ENCODE measurements at places on chromosomes 13 and 19.

DNA sequence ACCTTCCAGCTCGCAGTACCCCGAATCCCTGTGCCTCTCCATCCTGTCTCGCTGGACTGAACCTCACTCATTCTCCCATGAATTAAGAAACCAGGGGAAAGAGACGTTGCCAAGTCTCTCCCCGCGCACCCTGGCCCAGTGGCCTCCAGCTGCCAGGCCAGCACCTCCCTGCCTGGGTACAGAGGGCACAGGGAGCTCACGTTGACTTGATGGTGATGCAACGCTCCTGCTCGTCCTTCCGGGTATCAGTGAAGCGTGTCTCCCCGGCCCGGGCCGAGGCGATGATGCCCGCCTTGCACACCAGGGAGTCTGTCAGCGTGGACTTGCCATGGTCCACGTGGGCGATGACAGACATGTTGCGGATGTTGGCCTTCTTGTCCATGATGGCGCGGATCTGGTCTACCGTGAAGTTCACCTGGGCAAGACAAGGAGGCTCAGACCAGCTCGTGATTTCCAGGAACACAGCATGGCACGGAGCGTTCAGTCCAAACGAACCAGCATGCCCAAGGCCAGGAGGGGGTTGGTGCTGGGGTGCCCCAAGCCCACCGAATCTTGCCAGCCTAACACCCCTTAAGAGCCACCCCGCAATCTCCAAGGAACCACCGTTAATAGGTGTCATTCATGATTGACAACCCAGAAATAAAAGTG is 1.2 kb downstream of the EEF2 start:
- no peak for DNase-seq

DNA sequence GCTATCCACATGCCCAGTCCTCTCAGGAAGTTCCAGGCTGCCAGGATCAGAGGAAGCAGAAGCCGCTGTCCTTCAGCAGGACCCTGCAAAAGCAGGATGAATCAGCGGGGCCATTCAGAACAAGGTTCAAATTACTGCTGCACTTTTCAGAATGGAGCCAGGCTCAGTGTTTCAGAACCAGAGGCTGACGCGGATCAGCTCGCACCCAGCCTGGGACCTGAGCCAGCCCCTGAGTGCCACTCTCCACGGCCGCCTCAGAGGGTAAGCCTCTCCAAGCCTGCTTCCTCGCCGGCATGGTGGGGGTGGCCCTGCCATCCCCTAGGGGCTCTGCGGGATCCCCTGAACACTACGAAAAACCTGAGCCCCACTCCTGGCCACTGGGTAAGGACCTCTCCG is 24.7 kb downstream of the RASA3 start:
- no peak for DNase-seq

- no peak for DNase-seq
Measured at GRCh38 chr13:101190337-101190736, 226.0 kb downstream of the NALCN start.

- no peak for DNase-seq
Measured at GRCh38 chr13:33145667-33146066, 129.4 kb downstream of the KL start.

DNA sequence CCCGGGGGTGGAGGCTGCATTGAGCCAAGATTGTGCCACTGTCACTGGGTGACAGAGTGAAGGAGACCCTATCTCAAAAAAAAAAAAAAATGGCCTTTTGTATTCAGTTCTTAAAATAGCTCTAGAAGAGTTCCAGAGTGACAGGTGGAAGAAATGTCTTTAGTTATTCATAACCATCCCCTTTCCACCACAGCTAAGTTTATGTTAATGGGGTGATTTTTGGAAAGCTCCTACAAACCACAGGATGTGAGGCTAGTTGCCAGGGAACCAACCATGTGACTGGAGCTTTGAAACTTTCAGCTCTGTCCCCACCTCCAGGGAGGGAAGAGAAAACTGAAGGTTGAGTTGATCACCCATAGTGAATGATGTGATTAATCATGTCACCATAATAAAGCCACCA is 6.9 kb downstream of the ZNF490 start:
- DNase-seq = no peak

DNA sequence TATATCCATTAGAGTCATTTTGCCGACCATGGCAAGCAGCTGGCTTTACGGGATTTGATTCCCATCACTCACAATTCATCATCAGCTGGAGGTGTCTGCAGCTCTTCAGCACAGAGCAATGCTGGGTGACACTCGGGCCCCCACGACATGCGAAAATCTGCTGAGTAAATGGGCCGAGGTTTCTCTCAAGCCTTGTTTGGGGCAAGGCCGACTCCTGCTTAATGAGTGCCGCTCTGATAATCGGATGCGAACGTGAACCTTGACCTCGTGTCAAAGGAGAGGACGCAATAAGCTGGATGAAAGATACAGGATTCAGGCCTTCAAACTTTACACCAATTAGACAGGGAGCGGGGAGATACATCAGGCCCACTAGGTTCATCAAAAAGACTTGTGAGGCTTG is 65.2 kb downstream of the GGACT start:
- no peak for DNase-seq

DNA sequence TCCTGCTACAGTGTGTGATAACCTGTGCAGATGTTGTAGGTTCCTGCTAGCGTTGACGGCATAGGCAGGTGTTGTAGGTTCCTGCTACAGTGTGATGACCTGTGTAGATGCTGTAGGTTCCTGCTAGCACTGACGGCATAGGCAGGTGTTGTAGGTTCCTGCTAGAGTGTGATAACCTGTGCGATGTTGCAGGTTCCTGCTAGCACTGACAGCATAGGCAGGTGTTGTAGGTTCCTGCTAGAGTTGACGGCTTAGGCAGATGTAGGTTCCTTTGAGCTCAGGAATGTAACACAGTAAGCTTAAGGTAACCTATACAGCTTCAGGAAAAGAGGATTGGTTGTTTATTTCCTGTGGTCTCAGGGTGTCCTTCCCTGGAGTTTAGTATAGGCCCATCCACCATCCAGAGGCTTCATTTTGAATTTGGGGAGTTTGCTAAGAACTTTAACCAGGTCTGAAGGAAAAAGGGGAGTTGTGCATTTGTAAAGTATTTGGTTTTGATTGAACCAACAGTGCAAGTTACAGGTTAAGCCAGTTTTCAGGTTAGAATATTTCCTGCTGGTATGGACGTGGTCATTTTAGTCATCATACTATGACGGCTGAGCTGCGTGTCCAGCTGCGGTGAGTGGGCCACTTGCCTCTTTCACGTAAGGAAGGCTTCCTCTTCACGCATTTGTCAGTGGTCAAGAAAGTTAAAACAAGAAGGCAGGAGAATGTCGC is 53.8 kb downstream of the ATP11A start:
- no peak for DNase-seq

GRCh38 chr13:49667773-49668172 is 23.5 kb downstream of the EBPL start:
- DNase-seq = no peak

GRCh38 chr13:112689303-112690245 is at the start of gene ATP11A:
Gene ATP11A (plus strand): TSS chr13:112690038. CDS start chr13:112690417, 379 bp downstream.
- peak; percentile 85 for DNase-seq

All from SW480 (cell line).